ENCODE measurements at places on chromosomes 1 and 21. TPM values are rescaled to one million over a fixed set of nuclear protein-coding genes. Genes with fewer than 3 reads are reported as not detected.

The OTUD3 gene
- total RNA-seq: 4.9 TPM

The TATDN3 gene
- total RNA-seq: 6.9 TPM

The TP73 gene
- total RNA-seq: 8.1 TPM

The PTGFR gene
- total RNA-seq: 4.4 TPM

The RPE65 gene
- not detected for total RNA-seq

The PGLYRP4 gene
- 3.9 TPM for total RNA-seq

The TTLL7 gene
- 15.0 TPM for total RNA-seq

The LCK gene
- 6.4 TPM for total RNA-seq

The GGPS1 gene
- total RNA-seq: 13.0 TPM

The LRRC7 gene
- total RNA-seq: not detected

The TMEM200B gene
- 25.8 TPM for total RNA-seq

The PPM1J gene
- 7.9 TPM for total RNA-seq

The U2AF1 gene
- total RNA-seq: 41.0 TPM

The PROK1 gene
- 7.4 TPM for total RNA-seq

The TMEM82 gene
- not detected for total RNA-seq

The MYOM3 gene
- total RNA-seq: 0.25 TPM

The TBCE gene
- total RNA-seq: 23.6 TPM

The BNIPL gene
- total RNA-seq: 105 TPM

The LCE6A gene
- total RNA-seq: not detected

The SLAMF9 gene
- not detected for total RNA-seq

The HOOK1 gene
- total RNA-seq: 24.6 TPM

The IVL gene
- 169 TPM for total RNA-seq

The OR6N1 gene
- total RNA-seq: not detected

The HAO2 gene
- total RNA-seq: not detected

The CGN gene
- total RNA-seq: 13.0 TPM

The CRNN gene
- total RNA-seq: 349 TPM

The NCAM2 gene
- 4.7 TPM for total RNA-seq

The KRTAP21-2 gene
- not detected for total RNA-seq

The ZNF593OS gene
- not detected for total RNA-seq

The KPRP gene
- total RNA-seq: 1.2 TPM

The C1orf232 gene
- total RNA-seq: not detected

The ATP6V1G3 gene
- total RNA-seq: not detected

The HSD11B1 gene
- 18.7 TPM for total RNA-seq

The MIB2 gene
- 66.8 TPM for total RNA-seq

The CTSE gene
- not detected for total RNA-seq

The RASSF5 gene
- total RNA-seq: 28.5 TPM

The KDF1 gene
- total RNA-seq: 7.4 TPM

Data from vagina (tissue), 2 donors.